ENCODE measurements at places on chromosomes 6 and 20. TPM values are rescaled to one million over a fixed set of nuclear protein-coding genes. Genes with fewer than 3 reads are reported as not detected.

Gene TP53TG5
- not detected for total RNA-seq

DNA sequence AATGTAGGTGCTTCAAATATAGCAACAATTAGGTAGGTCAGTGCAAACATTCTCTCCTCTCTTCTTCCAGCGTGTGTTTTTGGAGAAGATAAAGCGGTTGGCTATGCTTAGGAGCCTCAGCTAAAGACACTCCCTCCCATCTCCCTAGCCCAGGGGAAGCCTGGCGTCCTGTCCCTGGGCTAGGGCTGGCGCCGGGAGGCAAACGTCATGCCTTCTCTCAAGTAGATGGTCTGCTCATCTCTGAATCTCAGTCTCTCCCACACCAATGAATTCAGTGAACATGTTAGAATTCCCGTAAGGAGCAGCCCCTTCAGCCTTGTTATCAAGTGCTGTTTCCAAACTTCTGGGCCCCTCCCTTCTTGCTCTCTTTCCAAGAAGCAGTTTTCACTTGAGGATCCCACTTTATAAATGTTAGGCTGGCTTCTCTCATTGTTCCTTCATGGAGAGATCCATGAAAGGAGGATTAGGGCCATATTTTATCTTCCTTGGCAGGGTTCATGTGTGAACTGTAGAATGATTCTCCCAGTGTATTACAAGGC is 142.8 kb downstream of the CLIC5 start:
- no peak overlapping the region for H3K27ac ChIP-seq
- no peaks in the 10 kb centered on the region for H3K27me3 ChIP-seq
- H3K36me3 ChIP-seq: no peaks in the 10 kb centered on the region
- no peaks in the 10 kb centered on the region for H3K4me1 ChIP-seq
- no peak for DNase-seq
- no peak overlapping the region for H3K4me3 ChIP-seq

DNA sequence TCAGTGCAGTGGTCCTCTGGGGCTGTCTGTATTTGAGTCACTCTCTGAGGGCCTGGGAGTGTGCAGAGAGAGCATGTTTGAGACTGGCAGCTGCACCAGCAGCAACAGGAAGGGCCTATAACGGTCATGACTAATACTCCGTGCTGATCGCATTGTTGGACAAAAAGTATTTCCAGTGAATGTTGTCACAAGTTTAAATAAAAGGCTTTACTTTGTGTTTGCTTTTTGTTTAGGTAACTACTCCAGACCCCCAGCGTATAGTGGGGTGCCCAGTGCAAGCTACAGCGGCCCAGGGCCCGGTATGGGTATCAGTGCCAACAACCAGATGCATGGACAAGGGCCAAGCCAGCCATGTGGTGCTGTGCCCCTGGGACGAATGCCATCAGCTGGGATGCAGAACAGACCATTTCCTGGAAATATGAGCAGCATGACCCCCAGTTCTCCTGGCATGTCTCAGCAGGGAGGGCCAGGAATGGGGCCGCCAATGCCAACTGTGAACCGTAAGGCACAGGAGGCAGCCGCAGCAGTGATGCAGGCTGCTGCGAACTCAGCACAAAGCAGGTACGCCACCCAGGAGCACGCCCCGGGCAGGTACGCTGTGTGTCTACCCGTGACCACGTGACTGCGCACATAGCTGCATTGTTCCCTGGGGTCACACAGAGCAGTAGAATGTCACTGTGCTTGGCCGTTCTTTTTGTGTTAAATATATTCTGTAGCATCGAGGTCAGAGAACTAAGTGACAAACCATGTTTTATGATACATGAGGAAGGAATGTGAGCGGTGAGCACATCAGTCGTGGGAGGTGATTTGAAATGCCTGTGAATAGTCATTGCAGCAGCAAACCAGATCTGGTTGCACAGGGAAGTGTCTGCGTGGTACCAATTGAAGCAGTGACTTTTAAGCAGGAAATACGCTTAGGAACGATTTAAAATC is 174.7 kb downstream of the TMEM242 start:
- H3K4me1 ChIP-seq: peaks cover 17% of the 10 kb centered on the region
- H3K36me3 ChIP-seq: peaks cover 28% of the 10 kb centered on the region
- H3K27ac ChIP-seq: peak overlapping the region; percentile 12
- H3K4me3 ChIP-seq: no peak overlapping the region
- no peaks in the 10 kb centered on the region for H3K27me3 ChIP-seq

- peaks cover 63% of the 10 kb centered on the region for H3K4me1 ChIP-seq
- H3K4me3 ChIP-seq: peak overlapping the region; percentile 68
- H3K27me3 ChIP-seq: peaks cover 17% of the 10 kb centered on the region
- DNase-seq: peak; percentile 76
These were observed 4.3 kb upstream of the LTA start for GRCh38 chr6:31567531-31568370.

- H3K4me1 ChIP-seq: peaks cover 18% of the 10 kb centered on the region
- no peak overlapping the region for H3K27ac ChIP-seq
- DNase-seq: no peak
- H3K4me3 ChIP-seq: no peak overlapping the region
- peaks cover 28% of the 10 kb centered on the region for H3K36me3 ChIP-seq
These were observed 310.1 kb downstream of the UTRN start for GRCh38 chr6:144595266-144595665.

GRCh38 chr20:21569586-21569985 is 55.7 kb upstream of the NKX2-2 start:
- H3K36me3 ChIP-seq: no peaks in the 10 kb centered on the region
- no peak overlapping the region for H3K27ac ChIP-seq
- H3K27me3 ChIP-seq: peaks cover 30% of the 10 kb centered on the region
- no peak overlapping the region for H3K4me3 ChIP-seq
- DNase-seq: no peak
- H3K4me1 ChIP-seq: peaks cover 4% of the 10 kb centered on the region
